ENCODE measurements at places on chromosomes 7 and 10.
A peak's percentile ranks its signal among the peaks of the same experiment; 100 is the strongest.

GRCh38 chr7:151077705-151078232, 2.8 kb downstream of the FASTK start:
- no peak for DNase-seq

- DNase-seq = no peak
Observed at GRCh38 chr7:120684463-120684862, 173.5 kb downstream of the TSPAN12 start.

DNA sequence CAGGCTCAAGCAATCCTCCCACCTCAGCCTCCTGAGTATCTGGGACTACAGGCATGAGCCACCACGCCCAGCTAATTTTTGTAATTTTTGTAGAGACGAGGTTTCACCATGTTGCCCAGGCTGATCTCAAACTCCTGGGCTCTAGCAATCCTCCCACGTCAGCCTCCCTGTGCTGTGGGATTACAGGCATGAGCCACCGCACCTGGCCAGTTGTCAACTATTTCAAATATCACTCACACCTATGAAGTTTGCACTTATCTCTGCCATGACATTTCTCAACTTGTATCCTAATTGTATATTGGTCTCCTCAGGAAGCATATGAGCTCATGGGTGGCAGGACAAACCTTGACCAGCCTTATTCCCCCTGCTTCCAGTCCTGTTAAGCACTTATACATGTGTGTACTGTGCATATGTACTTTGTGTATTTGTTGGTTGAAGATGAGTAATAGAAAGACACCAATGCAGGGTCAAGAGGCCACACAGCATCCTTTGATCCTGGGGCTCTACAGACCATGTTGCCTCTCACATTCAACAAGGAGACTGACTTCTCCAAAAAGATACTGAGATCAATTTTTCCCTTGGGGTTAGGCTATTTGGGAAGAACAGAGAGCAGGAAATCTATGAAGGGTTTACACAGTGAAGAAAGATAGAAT, 82.2 kb downstream of the SLC16A9 start:
- DNase-seq = no peak

DNA sequence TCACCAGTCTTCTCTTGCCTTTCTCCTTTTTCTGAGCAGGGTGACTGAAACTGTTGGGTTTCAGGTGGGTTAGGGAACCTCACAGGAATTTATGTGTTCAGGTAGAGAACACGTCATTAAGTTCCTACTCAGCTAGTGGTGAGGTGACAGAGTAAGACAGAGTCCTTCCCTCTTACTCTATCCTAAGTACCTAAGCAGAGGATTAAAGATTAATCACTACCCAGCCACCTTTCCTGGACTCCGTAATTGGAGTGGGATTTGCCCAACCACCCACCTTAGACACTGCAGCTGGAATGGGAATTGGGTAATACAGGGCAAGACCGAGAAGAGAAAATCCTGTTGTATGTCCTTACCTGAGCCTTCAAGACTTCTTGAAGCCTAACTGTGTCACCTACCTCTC, 158.1 kb downstream of the LRRC4 start:
- DNase-seq = peak; percentile 76

DNA sequence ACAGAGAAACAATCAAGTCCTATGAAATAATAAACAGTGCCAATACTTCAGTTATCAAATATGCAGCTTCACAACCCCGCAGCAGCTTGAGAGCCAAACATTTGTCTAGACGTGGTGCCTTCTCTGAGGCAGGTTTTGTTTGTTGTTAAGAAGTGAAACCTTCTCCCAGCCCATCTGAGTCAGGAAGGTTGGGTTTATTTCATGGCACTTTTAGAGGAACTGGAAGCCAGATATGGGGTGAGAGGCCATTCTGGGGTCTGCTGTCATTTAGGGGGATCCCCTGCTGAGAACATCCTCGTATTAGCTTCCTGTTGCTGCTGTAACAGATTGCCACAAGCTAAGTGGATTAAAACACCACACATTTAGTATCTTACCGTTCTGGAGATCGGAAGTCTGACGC, 113.6 kb downstream of the GRK5 start:
- no peak for DNase-seq

- DNase-seq = no peak
Observed at GRCh38 chr10:43272030-43272429, 5.2 kb upstream of the RASGEF1A start.

- no peak for DNase-seq
Observed at GRCh38 chr7:129947049-129947448, 5.7 kb downstream of the UBE2H start.

- DNase-seq = no peak
Observed at GRCh38 chr10:78687626-78688025, 381.1 kb upstream of the ZMIZ1 start.

- DNase-seq = no peak
Observed at GRCh38 chr10:61845950-61846268, 55.6 kb upstream of the ARID5B start.

- no peak for DNase-seq
Observed at GRCh38 chr10:13792006-13792405, 205.2 kb downstream of the PRPF18 start.

GRCh38 chr7:82839555-82839954, 323.1 kb downstream of the PCLO start:
- no peak for DNase-seq

DNA sequence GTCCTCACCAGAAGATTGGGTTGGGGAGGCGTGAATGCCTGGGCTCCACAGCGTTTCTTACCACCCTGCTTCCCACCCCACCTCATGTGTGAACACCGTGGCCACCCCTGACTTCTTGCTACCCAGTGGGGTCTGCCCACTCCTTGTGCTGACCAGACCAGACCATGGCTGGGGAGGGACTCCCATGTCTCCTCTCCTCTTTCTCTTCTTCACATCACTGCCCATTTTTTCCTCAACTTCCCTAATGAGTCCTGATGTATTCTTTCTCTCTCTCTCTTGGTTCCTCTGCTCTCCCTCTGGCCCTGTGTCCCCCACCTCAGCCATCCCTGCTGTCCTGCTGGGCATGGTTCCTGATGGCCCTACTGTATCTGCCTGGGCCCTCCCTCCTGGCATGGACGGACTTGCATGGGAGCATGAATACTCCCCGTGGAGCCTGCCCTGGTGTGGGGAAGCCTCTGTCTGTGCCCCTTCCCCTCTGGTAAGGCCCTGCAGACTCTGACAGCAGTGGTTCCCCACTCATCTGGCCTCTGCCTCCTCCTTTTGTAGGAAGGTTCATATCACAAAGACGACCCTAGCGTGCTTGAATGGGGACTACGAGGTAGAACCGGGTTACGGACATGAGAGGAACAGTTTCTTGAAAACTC, 85.5 kb downstream of the ADCY1 start:
- DNase-seq = no peak

DNA sequence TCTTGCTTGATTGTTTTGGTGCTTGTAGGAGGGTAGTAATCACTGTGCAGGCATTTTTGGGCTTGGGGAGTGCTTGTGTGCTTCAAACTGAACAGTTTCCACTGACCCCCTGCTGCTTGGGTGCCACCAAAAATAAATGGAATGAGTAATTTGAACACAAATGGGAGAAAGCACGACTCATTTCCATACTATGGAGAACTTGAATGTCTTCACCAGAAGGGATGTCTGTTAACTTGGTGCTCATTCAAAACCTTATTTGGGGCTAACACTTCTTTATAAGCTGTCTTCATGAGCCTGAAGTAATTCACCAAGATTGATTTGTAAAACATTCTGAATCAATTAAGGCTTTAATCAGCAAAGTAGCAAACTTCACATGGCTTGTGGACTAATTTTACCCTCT, 560.3 kb downstream of the SDK1 start:
- DNase-seq = no peak

- DNase-seq = no peak
Observed at GRCh38 chr10:131982185-131982756, 548 bp upstream of the BNIP3 start.

GRCh38 chr7:133155642-133156041, 73.8 kb upstream of the CHCHD3 start:
- DNase-seq = no peak

- DNase-seq = peak; percentile 61
Observed at GRCh38 chr7:6271060-6271658, 1.3 kb downstream of the CYTH3 start.

- DNase-seq = no peak
Observed at GRCh38 chr7:113094517-113095249, 8.1 kb upstream of the GPR85 start.

GRCh38 chr7:148337246-148337965, 253.2 kb upstream of the C7orf33 start:
- DNase-seq = no peak

DNA sequence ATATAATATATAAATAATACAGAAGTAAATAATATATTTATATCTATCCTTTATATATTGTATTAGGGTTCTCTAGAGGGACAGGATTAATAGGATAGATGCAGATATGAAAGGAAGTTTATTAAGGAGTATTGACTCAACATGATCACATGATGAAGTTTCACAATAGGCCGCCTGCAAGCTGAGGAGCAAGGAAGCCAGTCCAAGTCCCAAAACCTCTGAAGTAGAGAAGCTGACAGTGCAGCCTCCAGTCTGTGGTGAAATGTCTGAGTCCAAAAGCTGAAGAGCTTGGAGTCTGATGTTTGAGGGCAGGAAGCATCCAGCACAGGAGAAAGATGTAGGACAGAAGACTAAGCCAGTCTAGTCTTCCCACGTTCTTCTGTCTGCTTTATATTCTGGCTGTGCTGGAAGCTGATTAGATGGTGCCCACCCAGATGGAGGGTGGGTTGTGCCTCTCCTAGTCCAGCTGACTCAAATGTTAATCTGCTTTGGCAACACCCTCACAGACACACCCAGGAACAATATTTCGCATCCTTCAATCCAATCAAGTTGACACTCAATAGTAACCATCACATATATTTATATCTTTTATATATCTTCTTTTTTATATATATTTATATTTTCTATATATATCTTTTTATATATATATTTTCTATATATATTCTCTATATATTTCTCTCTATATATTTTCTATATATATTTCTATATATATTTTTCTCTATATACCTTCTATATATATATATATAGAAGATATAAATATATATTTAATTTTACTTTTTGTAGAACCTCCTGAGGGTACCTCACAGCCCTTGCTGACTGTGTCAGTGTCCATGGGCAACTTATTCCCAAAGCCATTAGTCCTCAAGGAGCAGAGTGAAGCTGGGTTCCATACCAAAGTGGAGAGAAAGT, 24.6 kb upstream of the AKR1B10 start:
- DNase-seq = no peak

- DNase-seq = no peak
Observed at GRCh38 chr10:105195831-105196230, 554.7 kb downstream of the SORCS3 start.

DNA sequence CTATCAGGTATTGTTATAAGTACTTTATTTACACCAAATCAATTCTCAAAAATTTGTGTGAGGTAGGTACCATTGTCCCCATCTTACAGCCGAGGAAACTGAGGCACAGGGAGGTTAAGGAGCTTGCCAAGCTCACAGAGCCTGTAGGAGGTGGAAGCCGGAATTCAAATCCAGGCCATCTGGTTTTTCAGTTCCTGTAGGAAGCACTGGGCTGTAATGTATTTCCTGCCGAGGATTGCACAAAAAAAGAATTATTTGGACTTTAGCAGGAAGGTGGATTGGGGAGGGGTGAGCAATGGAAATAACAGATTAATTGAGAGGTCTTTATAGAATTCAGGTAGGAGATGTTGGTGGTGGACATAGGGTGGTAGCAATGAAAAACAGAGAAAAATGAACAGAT, 315.3 kb upstream of the AUTS2 start:
- DNase-seq = no peak

GRCh38 chr10:132638130-132638515, 100.5 kb downstream of the INPP5A start:
- DNase-seq = no peak

- DNase-seq = no peak
Observed at GRCh38 chr10:129547608-129548007, 80.6 kb downstream of the MGMT start.

DNA sequence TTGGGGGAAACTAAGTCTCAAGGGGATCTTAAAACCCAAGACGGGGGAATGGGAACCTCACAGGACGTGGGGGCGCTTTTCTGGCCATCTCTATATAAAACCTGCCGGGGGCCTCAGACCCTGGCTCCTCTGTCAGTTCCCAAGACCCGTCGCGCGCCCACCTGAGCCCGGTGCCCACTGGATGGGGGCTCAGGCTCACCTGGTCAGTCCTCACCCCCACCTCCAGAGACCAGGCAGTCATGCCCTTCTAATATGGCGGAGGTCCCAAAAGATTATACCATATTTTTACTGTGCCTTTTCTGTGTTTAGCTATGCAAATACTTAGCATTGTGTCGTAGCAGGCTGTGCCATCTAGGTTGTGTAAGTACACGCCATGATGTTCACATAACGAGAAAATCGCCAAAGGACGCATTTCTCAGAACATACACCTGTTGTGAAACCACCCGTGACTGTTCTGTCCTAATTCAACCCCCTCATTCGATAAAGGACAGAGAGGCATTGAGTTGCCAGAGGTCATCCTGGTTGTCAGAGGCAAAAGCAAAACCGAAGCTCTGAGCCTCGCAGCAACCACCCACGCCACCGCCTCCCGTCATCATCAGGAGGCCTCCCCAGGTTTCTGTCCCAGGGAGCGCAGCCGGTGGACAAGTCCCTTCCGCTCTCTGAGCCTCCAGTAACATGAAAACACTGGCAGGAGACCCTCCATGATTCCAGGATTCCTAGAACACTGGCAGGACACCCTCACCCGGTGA, 28.9 kb downstream of the OAT start:
- no peak for DNase-seq

DNA sequence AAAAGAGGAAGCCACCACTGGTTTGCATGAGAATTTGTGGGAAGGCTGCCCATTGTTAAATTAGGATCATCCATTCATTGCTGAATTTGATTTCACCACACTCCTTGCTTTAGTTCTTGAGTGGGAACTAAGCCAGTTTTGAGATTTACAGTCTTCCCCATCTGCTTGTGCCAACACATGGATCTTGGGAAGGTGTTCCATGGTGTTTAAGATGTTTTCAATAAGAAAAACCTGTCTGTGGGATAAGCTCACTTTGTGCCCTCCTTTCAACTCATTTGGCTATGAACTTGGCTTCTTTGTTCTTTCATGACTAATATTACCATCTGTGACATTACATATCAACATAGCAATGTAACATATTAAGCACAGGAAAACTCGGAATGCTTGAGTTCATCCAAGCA, 73.2 kb downstream of the INHBA start:
- DNase-seq = no peak

GRCh38 chr10:7152982-7153381, 257.9 kb downstream of the SFMBT2 start:
- DNase-seq = no peak

DNA sequence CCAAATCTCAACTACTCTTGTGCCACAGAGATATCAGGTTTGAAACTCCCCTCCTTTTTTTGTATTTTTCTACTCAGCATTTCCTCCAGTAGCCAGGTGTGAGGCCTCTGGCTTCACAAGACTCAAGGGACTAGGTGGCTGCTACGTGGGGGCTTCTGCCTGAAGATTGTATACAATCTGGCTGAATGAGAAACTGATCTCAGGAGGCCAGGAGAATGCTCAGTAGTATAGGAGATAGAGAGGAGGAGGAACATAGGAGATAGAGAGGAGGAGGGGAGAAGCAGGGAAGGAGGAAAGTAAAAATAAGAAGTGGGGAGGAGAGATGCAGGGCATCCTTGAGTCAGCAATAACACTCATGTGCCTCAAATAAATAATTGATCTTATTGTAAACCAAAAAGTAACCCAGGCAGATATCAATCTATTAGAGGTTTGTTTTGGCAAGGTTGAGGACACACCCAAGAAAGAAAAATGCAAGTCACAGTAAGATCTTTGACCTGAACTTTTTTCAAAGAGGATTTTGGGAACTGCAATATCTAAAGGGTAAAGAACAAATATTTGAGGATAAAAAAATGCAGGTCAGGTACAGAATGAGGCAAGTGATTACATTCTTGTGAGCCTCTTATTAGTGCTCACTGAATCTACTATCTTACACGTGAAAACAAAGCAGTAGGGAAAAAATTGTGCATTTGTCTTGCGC, 36.8 kb downstream of the AKR1C8 start:
- DNase-seq = no peak

Measured in NCI-H524 (cell line).